Daoy (cell line): ENCODE measurements at places on chromosomes 4 and X.

- DNase-seq, result no peak
Measured at GRCh38 chrX:45348296-45348695, 147.6 kb upstream of the DIPK2B start.

DNA sequence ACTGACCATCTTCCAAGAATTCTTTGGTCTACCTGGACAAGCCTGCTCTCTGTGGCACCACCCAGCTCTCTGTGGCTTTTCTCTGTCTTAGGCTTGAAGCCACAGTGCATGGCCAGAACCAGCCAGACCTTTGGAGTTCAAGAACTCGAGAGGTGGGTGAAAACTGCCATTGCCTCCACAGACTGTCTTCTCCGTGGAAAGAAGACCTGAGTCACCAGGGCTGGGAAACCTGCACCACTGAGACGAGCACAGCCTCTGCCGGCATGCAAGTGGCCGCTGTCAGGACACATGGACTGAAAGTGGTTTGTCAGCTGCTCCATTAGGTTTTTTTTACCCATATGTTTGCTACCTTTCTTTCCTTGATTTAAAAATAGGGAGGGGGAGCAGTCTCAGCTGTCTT is 74.5 kb downstream of the MGST2 start:
- no peak for DNase-seq

DNA sequence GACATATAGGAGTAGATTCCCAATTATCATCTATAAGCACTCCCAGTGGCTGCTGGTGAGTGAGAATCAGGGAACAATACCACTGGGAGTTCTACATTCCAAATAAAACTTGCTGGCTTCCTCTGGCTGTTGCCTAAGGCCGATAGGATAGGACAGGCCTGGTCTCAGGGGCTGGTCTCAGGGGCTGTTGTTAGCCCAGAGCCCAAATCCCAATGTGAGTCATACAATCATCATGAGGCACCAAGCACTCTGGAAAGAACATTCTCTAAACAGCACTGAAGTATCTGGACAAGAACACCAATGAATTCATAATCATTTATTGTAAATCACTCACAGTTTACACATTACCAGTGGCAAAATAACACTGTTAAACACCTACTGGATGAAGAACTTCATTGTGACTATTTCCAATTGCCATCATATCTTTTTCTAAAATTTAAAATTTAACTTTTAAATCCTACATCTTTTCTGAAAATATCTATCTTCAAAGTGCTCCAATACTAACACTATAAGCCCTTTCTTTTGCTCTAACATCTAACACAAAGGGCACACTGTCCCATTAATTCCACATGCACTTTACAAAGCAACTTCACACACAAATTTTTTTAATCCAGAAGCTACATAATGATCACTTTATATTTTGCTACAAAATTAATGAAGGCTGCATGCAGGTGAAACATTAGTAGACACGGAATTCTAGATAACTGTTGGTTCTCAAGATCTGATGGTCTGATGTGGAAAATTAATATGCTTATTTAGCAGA is 67.6 kb upstream of the TMEM150C start:
- DNase-seq, result no peak

GRCh38 chr4:106691749-106692148 is 323.2 kb upstream of the GIMD1 start:
- no peak for DNase-seq

- DNase-seq, result no peak
Measured at GRCh38 chrX:64976673-64977040, 407 bp upstream of the ZC4H2 start.

GRCh38 chr4:56701644-56702043 is 20.5 kb upstream of the HOPX start:
- DNase-seq, result no peak
